WTC11 (cell line): ENCODE measurements at places on chromosomes 3 and 15.
A peak's percentile ranks its signal among the peaks of the same experiment; 100 is the strongest.

DNA sequence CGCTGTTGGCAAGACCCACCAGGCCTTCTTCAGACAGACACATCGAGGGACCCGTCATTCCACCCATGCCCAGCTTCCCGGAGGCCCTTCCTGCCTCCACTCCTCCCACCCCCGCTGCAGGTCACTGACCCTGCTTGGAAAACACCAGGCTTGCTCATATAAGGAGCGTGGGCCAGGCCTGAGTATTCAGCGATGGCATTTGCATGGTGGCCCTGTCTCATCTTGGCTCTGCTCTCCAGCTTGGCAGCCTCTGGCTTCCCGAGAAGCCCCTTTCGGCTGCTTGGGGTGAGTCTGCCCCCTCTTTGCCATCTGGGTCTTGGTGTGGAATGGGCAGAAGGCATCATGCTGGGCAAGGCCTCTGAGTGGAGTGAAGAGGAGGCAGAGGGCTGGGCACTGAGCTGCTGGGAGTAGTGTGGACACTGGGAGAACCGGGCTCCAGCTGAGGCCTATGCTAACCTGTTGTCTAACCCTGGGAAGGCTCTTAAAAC, at the start of gene ITIH3:
TSS of gene ITIH3 (plus strand) at position 185 of the 488 bp plus-strand sequence. CDS start at position 193, 8 bp downstream.
- DNase-seq, result no peak
- no peaks in the 10 kb centered on the region for H3K4me1 ChIP-seq
- H3K4me3 ChIP-seq, result no peak within 1 kb of the TSS
- H3K27me3 ChIP-seq, result no peaks in the 10 kb centered on the region; the same call in 1 of the 2 replicates
- no peak within 1 kb of the TSS for H3K27ac ChIP-seq

DNA sequence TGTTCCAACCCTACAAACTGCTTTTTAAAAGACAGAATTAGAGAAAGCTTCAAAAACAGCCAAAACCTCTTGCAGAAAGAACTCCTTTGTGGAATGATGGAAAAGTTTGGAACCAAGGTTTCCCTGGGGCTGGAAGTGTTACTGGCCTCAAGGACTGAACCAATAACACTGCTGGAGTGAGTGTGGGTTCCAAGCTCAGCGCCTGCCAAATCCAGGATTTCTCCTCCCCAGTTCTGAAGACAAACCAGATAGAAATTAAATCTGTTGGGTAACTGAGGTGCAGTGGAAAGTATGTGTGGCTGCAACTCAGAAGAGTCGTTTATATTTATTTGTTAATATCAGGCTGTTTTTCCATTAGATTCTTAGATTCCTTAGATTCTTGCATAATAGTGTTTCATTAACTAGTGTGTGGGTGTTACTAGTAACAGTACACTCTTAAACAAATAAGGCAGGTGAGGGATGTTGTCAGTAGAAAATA, 66.5 kb upstream of the FNDC3B start:
- H3K36me3 ChIP-seq, result no peaks in the 10 kb centered on the region
- no peaks in the 10 kb centered on the region; the same call in 1 of the 2 replicates for H3K27me3 ChIP-seq
- no peak for DNase-seq
- peaks cover 8% of the 10 kb centered on the region for H3K4me1 ChIP-seq
- H3K27ac ChIP-seq, result no peak overlapping the region

- DNase-seq, result no peak
- H3K27ac ChIP-seq, result no peak overlapping the region
- H3K27me3 ChIP-seq, result no peaks in the 10 kb centered on the region
- H3K36me3 ChIP-seq, result no peaks in the 10 kb centered on the region
- peaks cover 12% of the 10 kb centered on the region for H3K4me1 ChIP-seq
Observed at GRCh38 chr15:87614704-87615103, 641.8 kb downstream of the NTRK3 start.

DNA sequence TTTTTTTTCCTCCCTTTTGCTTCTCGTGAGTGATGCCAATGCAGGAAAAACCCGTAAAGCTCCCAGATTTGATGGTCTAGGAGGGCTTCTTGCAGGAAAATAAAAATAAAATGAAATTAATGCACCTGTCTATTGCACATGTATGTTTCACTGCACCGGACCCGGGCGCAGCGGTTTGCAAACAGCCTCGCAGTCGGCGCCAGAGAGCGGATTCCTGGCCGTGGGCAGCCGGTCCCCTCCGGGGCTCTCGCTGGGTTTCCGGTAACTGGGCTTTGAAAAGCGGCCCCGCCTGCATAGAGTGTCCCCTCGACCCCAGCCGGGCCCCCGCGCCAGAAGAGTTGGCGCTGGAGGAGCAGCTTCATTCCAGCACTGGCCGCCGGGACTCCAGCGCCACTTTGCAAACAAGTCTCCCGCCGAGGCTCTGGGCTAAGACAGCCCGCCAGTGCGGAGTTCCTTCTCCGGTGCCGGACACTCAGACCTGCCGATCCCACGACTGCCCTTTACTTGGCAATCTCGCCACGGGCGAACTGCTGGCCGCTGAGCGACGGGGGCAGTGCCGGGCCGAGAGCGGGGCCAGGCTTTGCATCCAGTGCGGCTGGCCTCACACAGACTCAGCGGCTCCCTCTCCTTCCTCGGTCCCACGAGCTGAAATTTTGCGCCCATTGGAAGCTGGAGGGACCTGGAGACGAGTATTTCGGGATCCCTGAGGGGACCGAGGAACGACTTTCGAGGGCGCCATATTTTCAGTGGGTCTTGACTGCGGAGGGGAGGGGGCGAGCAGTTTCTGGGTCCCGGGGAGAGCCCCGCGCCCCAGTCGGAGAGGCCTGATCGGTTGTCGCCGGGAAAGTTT, 225.9 kb upstream of the C2CD4B start:
- peak overlapping the region; percentile 95 for H3K4me3 ChIP-seq
- H3K36me3 ChIP-seq, result no peaks in the 10 kb centered on the region
- peak; percentile 67 for DNase-seq
- H3K27ac ChIP-seq, result 0 out of 2 replicates have a peak overlapping the region, but pooled peaks have one; percentile 60
- peaks cover 22% of the 10 kb centered on the region for H3K4me1 ChIP-seq
